ENCODE measurements at places on chromosomes 1 and 21.

- DNase-seq = no peak
Measured at GRCh38 chr1:81242103-81242502, 558.6 kb upstream of the ADGRL2 start.

- DNase-seq = no peak
Measured at GRCh38 chr21:43755820-43756594, 20.1 kb downstream of the CSTB start.

GRCh38 chr1:79912813-79913212, 906.3 kb upstream of the ADGRL4 start:
- DNase-seq = no peak

- no peak for DNase-seq
Measured at GRCh38 chr1:228182296-228183030, 16.9 kb downstream of the IBA57 start.

DNA sequence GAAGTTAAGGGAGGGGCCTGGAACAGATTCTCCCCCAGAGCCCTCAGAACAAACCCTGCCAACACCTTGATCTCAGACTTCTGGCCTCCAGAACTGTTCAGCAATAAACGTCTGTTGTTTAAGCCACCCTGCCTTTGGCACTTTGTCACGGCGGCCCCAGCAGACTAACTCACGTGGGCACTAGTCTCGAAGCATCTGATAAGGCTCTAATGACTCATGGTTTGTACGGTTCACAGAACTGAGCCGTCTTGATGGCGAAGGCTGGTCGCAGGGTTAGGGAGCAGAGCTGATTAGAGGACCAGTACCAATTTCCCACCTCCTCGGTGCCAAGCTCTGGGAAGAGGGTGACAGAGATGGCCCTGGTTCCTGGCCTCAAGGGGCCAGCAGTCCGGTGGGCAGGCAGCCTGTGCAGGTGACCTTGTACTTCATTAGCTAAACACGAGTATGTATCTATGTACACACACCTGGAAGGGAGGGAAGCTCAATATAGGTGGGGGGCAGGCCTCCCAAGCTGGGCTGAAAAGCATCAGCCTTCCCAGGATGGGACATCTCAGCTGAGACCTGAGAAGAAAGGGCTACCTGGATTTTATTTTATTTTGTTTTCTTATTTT, 112.8 kb downstream of the MRPS6 start:
- no peak for DNase-seq

GRCh38 chr1:19430121-19431068, 54.9 kb downstream of the CAPZB start:
- DNase-seq = no peak

- peak; percentile 77 for DNase-seq
Measured at GRCh38 chr1:150562446-150563339, 13.5 kb downstream of the ADAMTSL4 start.

GRCh38 chr1:23431431-23431830, 6.9 kb upstream of the TCEA3 start:
- DNase-seq = no peak

- peak; percentile 36 for DNase-seq
Measured at GRCh38 chr1:94602316-94602715, 60.8 kb upstream of the F3 start.

DNA sequence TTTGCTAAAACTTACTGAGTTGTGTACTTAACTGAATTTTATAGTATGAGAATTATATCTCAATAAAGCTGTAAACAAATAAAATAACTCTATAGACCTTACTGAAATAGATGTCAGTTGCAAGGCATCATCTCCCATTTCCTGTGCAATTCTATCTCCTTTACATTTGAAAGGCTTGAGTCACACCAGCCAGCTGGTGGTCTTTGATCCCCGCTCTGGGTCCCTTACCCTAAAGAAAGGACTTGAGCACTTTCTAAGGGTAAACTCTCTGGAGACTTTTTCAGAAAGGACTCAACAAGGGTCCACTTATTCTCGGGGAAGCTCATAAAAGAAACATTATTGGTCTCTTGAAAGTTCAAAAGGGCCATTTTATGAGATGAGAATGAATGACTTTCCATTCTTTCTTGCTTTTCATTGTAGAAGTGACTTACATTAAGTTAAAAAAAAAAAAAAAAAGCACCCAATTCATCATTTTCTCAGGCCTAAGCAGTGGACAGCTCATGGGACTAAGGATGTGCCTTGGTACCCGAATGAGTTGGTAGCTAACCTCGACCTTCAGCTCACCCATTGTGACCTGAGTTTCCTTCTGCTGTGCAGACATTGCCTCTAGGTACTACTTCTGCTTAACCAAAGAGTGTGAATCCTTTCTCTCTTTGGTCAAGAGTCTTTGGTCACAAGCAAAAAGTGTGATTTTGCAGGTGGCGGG, 147.0 kb upstream of the COA6 start:
- DNase-seq = no peak

DNA sequence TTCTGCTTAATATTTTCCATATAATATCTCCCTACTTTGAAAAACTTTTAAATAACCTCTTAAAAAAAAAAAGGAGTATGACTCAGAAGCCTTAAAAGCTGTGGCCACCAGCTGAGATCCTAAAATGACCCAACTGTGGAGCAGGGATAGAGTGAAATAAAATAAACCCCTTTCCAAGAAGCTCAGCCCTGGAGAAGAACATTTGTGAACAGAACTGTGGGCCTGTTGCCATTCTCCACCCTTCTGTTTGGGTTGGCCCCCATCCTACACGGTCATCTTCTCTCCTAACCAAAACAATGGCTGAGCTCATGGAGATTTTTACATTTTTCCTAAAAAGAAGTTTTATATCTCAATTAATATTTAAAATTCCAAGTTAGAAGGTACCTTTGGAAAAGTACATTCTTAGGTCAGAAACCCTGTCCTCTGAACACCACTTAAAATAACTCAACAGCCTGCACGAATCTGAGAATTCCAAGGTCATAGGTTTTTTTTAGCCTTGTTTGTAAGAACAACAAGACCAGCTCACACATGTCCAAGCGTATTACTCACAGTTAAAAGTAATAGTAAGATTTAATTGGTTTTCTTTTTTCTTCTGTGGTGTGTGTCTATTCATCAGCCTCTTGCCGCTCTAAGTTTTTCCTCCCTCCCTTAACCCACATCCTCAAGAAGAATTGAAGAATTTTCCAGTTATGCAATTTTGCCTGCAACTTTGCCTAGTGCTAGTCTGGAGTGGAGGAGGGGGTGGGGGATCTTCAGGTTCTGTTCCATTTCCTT, 107.7 kb upstream of the ERRFI1 start:
- no peak for DNase-seq

DNA sequence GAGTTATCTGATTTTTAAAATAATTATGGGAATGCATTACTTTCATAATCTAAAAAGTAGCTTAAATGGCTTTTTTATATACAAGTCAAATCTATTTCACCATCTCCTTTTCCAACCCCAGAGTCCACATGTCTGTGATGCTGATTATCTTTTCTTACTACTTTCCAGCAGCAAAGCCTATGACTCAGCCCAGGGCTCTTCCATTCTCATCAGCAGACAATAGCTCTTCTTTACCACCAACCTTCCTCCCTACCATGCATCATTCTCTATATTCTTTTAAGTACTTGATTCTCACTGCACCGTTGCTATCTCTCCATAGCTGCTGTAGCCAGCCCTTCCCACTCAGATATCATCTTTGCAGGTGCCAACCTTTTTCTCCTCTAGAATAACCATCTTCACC, 61.3 kb downstream of the OVGP1 start:
- DNase-seq = no peak

- no peak for DNase-seq
Measured at GRCh38 chr1:190175320-190175719, 302.3 kb downstream of the BRINP3 start.

GRCh38 chr21:41029571-41029970, 138.4 kb upstream of the BACE2 start:
- no peak for DNase-seq

DNA sequence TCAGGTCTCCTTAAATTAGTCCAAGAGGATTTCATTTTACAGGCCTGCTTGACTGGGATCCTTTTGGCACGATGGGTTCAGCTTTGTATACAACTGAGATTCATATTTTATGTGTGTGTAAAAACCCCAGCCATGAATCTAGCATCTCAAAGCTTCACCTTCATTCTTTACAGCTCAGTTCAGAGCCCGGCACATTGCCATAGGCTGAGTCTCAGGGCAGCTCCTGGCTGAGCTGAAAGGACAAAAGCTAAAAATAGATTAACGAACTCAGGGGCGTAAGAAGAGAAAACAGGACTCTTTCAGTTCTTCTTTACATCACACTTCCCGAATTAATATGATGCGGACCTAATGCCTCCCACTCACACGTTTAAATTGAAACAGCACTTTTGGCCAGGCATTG, 262.8 kb upstream of the PBX1 start:
- DNase-seq = no peak

GRCh38 chr1:53135735-53136114, 6.7 kb downstream of the SLC1A7 start:
- no peak for DNase-seq

DNA sequence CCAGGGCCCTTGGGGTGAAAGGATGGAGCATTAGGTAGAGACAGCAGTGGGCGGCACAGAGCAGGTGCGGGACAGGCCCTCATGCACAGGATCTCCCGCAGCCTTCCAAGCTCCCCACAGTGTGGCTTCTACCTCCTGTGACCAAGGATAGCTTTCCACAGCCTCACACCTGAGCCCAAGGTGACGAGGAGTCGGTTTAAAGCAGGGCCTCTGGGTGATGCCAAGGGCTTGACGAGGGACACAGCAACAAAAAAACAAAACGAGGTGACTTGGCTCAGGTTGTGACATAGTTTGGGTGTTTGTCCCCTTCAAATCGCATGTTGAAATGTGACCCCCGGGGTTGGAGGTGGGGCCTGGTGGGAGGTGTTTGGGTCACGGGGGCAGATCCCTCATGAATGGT, 15.3 kb downstream of the RSPH1 start:
- DNase-seq = no peak
